ENCODE measurements at places on chromosomes 16 and 17. TPM values are rescaled to one million over a fixed set of nuclear protein-coding genes. Genes with fewer than 3 reads are reported as not detected.
A peak's percentile ranks its signal among the peaks of the same experiment; 100 is the strongest.

DNA sequence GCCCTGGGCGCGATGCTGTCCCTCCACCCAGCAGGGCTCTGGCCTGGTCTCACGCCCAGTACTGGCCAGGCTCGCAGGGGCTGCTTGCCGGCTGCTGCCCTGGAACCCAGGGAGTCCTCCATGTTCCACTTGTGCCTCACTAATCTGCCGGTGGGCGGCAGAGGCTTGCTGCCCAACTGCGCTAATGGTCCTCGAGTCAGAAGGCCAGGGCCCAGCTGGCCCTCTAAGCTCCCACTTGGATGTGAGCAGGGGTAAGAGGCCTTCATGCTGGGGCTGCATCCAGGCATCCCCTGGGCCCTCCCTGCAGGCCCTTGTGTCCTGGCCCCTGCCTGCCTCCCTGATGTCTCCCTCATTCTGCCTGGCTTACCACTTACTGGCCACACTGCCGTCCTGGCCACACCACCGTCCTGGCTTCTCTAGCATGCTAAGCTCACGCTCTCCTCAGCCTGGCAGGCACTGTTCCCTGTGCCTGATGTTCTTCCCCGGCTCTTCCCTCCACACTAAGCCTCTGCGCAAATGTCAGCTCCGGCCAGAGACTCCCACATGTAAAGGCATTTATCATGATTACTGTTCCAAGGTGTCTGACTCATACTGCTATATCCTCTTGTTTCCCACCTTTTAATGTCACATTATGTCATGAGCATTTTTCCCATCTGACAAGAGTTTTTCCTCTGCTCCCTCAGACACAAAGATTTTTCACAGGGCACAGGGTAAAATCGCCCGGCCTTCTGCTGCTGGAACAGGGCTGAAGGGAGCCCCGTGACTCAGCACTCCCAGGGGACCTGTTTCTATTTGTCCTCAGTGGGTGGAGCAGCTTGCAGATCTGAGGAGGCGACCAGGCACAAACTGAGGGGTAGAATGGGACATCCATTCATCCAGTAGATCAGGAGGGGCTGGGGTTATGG is 15.9 kb downstream of the B9D1 start:
- DNase-seq, result peak; percentile 83
- H3K27me3 ChIP-seq, result no peaks in the 10 kb centered on the region
- peaks cover 54% of the 10 kb centered on the region for H3K4me1 ChIP-seq
- no peaks in the 10 kb centered on the region for H3K36me3 ChIP-seq
- peak overlapping the region; percentile 64 for H3K27ac ChIP-seq

GRCh38 chr16:79833559-79833958 is 233.0 kb upstream of the MAF start:
- no peak overlapping the region for H3K27ac ChIP-seq
- no peak overlapping the region for H3K4me3 ChIP-seq
- H3K27me3 ChIP-seq, result no peaks in the 10 kb centered on the region
- no peaks in the 10 kb centered on the region for H3K4me1 ChIP-seq
- no peaks in the 10 kb centered on the region for H3K36me3 ChIP-seq

- peak overlapping the region; percentile 31 for H3K27ac ChIP-seq
- H3K27me3 ChIP-seq, result no peaks in the 10 kb centered on the region
- H3K4me3 ChIP-seq, result no peak overlapping the region
- DNase-seq, result peak; percentile 66
- H3K4me1 ChIP-seq, result peaks cover 11% of the 10 kb centered on the region
- no peaks in the 10 kb centered on the region for H3K36me3 ChIP-seq
Measured at GRCh38 chr16:10080051-10080772, 102.0 kb downstream of the GRIN2A start.

DNA sequence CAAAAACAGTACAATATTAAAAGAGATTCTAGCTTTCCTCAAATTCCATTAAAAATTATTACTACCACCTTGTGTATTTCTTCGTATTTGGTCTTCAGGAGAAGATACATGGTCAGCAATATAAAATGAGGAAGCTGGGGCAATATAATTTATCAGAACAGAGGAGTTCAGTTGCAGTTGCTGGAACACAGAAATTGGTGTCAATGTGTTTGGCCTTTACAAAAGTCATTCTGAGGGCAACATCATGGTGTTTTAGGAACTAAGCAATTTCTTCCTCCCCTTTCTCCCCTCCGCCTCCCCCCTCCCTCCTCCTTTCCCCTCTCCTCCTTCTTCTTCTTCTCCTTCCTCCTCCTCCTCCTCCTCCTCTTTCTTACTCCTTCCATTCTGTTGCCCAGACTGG is 102.1 kb downstream of the YPEL2 start:
- no peak overlapping the region for H3K27ac ChIP-seq
- no peaks in the 10 kb centered on the region for H3K27me3 ChIP-seq
- H3K4me3 ChIP-seq, result no peak overlapping the region
- H3K36me3 ChIP-seq, result no peaks in the 10 kb centered on the region
- no peaks in the 10 kb centered on the region for H3K4me1 ChIP-seq
- no peak for DNase-seq

LGALS9B gene
- total RNA-seq, result not detected

RHBDF2 gene
- total RNA-seq, result 9.0 TPM

SPNS3 gene
- total RNA-seq, result 1.2 TPM
